ENCODE measurements at places on chromosomes 11 and 22.

DNA sequence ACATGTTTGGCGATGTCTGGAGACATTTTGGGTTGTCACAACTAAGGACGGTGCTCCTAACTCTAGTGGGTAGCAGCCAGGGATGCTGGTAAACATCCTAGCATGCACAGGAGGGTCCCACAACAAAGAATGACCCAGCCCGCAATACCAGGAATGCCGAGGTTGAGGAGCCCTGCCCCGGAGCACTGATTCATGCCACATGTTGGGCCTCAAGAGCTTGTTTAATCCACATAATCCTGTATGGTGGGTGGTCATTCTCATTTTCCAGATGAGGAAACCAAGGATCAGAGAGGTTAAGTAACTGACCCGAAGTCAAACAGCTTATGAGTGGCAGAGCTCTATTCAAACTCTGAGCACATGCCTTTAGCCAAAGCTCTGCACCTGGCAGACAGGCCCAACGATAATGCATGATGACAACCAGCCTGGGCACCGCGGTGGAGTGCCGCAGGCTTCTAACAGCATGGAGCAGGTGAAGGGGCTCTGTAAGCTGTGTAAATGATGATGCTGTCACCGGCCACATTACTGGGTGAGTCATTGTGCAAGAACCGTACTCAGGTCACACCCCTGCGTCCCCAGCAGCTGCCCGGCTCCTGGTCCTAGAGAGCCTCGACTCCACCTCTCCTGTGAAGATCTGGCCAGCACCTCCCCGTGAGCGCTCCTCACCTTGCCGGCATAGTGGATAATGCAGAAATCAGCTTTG, 58.6 kb downstream of the APOL1 start:
- DNase-seq: no peak

- DNase-seq: no peak
Measured at GRCh38 chr11:76660533-76661305, 9.8 kb downstream of the LRRC32 start.

DNA sequence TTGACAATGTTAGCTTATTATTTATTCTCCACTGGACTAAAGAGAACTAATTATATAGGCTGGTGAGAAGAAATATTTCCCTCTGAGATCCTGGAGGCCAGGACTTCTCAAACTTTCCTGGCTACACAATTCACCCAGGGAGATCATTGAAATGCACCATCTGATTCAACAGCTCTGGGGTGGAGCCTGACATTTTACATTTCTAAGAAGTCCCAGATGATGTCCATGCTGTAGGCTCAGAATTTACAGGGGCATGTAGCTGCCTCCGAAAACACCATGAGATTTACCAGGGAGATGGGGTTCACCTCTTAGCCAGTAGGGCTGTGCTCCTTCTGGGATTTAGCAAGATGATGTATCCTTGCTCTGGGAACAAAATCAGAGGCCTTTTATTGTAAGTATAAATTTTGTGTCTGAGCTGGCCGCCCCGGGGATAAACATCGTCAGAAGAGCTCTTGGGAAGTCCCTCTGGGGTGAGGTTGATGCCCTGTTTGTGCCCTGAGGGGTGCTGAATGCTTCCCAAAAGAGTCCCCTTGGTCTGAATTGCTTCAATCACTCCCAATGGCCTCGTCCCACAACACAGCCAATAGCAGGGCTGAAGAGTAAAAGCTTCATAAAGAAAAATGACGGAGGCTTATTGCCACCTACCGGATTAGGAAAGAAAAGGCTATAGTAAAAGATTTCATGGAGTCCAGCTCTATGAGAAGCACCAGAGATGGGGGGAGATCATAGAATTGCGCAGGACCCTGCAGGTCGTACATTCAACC, 33.4 kb upstream of the API5 start:
- no peak for DNase-seq

DNA sequence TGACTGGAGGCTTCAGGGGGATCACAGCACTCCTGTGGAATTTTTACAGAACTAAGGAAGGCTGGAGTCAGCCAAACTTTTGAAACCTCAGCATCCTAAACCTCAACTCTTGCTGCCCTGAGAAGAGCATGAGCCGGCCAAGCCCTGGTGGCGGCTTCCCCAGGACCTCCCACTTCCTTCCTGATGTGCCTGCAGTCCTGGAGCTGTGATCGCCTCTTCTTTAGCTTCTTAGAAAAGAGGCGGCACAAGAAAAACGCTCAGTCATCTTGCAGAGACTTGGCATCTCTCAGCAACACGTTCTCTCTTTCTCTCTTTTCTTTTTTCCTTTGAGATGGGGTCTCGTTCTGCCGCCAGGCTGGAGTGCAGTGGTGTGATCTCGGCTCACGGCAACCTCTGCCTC, 40.4 kb upstream of the AMPD3 start:
- no peak for DNase-seq

DNA sequence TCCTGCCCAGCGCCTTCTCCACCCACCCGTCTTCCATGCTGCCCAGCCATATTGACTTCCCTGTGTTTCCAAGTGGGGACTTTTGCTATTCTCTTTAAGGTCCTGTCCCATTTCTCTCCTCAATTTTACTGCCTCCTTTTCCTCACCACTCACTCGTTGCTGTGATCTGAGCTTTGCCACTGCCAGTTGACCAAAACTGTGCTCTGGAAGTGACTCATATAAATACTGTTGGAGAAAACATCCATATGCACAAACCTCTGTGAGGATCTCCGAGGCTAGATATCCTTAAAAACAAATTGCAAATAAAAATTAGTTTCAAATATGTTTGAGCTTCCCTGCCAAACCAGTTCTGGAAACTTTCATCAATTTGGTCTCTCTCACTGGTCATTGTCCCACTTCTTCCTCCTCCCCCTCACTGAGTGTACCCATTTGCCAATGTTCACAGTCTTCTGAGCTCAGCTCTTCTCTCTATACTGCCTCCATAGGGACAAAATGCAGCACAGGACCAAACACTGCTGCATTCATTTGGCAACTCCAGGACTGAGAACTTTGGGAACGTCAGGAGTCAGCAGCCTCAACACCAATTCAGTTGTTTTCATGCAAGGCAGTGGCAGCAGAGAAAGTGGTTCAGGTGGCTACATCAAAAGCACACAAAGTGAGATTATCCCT, 34.0 kb upstream of the MMP13 start:
- DNase-seq: no peak

- no peak for DNase-seq
Measured at GRCh38 chr11:106128740-106129139, 51.3 kb downstream of the AASDHPPT start.

DNA sequence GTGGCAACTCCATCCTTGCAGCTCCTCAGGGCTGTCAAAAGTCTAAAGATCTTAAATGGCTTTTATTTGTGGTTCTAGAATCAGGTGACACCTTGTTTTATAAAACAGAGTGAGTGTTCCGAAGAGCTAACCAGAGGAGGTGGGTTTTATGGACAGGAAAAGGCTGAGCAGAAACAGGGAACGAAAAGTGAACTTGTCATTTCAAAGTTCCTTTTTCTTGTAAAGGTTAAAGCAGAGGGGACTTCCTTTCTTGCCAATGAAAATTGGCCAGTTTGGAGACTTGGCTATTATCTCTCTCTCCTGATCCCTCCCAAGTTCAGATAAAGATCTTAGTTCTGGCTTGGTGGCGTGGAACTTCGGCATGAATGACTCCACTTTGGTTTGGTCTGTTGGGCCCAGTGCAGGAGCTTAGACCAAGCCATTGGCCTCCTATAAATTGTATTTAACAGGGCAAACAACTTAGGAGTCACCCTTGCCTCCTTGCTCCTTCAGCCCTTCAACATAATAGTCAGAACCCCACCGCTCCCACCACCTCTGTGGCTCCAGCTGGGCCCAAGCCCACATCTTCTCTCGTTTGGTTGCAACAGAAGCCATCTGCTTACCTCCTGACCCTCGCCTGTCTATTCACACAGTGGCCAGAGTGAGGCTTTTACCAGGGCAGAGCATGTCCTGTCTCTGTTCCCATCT, 102.4 kb upstream of the THY1 start:
- DNase-seq: no peak

- no peak for DNase-seq
Measured at GRCh38 chr22:24407884-24408283, 19.5 kb upstream of the ADORA2A start.

DNA sequence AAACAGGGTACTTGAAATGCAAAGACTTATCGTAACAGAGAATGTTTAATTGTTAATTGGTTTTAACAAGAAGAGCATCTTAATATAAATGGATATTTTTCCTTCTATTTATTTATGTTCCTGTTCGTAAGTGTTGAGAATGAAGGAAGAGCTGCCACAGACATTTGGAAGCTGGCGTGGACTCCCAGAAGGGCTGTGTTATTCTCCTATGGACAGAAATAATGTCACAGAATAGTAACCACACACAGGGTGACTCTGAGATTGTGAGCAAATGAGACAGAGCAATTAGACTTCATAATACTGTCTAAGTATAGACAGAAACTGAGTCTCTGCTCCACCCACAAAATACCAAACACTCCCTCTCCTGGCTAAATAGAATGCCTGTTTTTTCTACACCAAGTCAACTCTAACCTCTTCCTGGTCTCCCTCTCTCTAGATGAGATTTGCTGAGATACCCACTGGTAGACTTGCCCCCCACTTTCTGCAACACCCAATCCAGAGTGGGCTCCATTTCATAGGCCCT, 6.1 kb downstream of the APOL3 start:
- DNase-seq: no peak

DNA sequence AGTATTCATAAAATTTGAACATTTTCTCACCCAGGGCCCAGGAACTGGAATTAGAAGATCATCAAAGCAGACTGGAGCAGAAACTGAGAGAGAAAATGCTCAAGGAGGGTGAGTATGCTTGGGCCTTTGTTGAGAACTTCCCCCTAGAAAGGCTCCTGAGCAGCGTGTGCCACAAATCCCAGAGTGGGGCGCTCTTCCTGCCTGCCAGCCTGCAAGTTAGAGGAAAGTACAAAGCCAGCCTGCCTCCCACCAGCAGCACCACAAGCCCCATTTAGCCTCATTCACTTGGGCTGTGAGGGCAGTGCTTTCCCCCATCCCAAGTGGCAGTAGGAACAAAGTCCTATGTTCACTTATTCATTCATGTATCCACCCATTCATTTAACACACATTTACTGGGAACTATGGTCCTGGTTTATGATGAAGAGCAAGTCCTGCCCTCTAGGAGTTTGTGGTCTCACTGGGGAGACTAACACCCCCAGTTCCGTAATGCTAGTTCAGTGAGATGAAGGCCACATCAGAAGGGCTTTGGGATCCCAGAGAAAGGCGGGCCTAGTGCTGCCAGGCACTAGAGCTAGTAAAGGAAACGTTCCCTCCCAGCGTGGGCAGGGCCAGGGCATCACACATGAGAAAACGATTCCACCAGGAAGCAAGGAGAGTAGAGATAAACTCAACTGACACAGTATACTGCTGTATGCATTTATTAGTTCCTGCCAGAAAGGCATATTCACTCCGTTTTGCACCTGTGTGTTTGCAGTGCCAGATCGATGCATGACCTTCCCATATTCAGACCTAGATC, 22.4 kb upstream of the PARVA start:
- DNase-seq: no peak

DNA sequence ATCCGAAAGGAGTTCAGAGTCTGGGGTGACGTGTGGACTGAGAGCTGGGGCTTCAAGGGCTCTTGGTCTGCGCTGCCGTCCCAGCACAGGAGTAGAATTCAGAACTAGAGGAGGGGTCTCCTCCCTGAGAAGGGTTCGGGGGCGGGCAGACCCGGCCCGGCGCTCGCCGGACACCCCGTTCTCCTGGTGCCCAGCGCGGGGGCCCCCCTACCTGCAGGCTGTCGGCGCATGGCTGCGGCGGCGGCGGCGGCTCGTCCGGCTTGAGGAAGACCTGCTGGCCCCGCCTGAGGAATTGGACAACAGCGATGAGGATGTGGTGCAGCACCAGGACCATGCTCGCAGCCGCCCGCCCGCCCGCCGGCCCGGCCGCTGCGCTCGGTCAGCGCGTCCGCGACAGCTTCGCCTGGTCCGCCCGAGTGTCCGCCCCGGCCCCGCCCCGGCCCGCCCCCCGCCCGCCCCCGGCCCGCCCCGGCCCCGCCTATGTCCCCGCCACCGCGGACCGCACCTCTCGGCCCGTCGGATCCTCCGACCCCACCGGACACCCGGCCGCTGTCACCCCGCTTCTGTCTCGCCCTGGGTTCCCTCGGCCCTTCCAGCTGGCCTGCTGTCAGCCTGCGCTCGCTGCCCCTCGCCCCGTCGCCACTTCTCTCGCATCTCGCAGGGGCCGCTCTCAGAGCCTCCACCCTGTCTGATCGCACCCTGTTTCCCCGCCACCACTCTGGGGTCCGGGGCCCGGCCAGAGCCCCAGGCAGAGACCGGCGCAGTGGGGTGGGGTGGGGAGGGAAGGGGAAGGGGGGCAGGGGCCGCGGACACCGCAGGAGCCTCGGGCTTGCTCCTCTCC, 32.0 kb downstream of the PDE2A start:
- no peak for DNase-seq

DNA sequence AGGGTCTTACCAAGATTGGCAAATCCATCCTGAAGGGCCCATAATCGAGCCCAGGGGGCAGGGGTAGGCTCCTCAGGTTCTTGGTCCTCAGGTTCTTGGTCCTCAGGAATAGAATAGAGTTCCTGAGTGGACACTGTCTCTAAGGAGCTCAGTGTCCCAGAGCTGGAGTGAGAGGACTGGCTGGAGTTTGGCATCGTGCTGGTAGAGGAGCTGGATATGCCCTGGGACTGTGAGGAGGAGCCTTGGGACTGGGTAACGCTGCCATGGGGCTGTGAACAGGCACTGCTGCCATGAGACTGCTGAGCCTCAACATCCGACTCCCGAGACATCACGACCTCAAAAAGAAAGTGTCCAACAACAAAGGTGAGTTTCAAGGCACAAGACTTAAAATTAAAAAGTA, 7.2 kb downstream of the CHEK2 start:
- DNase-seq: no peak

- DNase-seq: no peak
Measured at GRCh38 chr11:77658213-77659013, 20.8 kb upstream of the CLNS1A start.

DNA sequence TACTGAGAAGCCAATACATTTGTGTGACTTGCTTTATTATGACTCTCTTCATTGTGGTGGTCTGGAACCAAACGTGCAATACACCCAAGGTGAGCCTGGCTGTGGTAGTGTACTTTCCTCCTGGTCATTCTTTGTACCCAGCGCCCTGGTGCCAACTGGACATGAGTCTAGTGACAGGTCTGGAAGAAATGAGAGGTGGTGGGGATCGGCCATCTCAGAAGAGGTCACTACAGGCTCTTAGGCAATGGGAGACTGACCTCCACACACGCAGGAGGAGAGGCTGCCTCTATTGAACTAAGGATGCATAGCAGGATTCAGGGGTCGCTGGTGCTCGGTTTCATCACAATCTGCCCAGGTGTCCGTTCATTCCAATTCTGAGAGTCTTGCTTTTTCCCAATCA, 56.4 kb upstream of the RTL6 start:
- DNase-seq: no peak

- no peak for DNase-seq
Measured at GRCh38 chr11:121465709-121466062, 12.9 kb upstream of the SORL1-AS1 start.

- peak; percentile 12 for DNase-seq
Measured at GRCh38 chr11:94897330-94897768, 76.0 kb downstream of the CWC15 start.
